ENCODE measurements at places on chromosomes 11 and 22.

DNA sequence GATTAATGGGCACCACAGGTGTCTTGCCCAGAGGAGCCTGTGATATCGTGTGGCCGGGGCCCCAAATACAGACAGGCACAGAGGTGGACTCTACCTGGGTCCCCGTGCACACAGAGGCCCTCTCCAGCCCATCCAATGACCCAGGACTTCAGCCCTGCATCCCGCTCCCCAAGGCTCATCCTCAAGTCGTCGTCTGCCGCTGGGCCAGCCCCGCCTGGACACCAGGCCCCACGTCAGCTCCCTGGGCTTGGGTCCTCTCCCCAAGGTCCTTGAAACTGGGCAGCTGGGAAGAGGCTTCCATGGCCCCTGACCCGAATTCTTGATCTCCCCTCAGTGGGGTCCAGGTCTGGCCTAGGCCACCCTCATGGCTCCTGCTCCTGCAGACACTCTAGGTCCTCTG, 20.2 kb downstream of the SHISAL1 start:
- DNase-seq = no peak

DNA sequence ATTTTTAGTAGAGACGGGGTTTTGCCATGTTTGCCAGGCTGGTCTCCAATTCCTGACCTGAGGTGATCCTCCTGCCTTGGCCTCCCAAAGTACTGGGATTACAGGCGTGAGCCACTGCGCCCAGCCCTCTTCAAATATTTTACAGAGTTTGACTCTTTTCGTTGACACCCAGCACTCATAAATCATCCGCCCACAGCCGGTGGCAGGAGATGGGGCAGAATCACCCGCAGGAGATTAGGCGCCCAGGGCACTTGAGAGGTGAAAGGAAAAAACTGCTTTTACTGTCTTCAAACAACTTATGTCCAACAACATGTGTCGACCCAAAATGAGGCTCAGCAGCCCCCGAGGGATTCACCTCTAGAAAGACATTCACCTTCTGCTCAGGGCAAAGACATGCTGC, 56.9 kb downstream of the OSBP2 start:
- no peak for DNase-seq

DNA sequence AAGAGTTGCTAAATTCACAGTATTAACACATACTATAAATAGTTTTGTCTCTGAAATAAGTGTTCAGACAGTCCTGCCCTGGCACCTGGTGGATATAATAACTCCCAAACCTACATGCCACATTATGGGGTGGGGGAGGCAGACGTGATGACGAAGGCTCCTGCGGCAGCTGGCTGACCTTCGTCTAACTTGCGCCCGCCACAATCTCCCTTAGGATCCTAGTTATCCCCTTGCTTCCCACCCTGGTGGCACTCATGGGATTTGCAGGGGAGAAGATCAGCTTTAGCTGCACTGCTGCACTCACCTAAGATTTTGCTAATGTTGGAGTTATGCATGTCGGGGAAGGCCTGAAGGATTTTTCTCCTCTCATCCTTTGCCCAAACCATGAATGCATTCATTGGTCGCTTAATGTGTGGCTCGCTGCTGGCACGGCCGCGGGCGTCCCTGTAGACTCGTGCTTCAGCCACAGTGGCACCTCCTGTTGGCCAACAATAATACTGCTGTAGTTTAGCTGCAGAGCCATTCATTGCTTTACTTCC, 367.6 kb downstream of the SOX6 start:
- DNase-seq = no peak

DNA sequence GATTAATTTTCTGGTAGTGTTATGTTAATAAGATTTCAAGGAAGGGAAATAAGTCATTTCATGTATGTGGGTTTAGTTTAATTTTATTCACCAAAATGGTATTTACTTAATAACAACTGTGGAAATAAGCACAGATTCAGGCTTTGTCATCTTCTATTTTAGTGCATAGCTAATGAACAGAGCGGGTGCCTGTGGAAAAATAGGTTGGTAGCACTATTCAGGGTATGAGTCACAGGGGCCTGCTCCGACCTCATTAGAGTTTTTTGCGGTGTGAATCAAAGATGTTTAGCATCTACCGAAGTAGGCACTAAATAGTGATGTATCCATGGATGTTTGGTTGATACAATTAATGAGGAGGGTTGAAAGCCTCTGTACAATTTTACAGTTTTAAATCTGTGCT, 78.2 kb downstream of the FAT3 start:
- DNase-seq = no peak

GRCh38 chr11:118939953-118940598, 14.3 kb upstream of the BCL9L start:
- no peak for DNase-seq

DNA sequence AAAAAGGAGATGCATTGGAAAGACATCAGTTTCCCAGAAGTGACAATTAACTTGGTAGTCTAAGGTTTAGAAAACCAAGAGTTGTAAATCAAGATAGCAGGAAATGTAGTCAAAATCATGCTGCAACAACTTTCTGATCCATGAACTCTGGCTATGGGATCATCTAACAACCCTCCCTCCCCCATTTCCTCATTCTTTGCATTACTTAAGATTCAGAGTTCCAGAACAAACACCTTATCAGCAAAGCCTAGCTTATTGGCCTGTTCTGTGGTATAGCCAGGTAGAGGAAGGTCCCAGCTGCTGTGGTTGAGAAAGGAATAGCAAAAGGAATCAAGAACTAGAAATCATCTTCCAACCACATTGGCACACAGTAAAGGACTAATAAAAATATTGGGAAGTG, 651.1 kb downstream of the METTL15 start:
- no peak for DNase-seq

DNA sequence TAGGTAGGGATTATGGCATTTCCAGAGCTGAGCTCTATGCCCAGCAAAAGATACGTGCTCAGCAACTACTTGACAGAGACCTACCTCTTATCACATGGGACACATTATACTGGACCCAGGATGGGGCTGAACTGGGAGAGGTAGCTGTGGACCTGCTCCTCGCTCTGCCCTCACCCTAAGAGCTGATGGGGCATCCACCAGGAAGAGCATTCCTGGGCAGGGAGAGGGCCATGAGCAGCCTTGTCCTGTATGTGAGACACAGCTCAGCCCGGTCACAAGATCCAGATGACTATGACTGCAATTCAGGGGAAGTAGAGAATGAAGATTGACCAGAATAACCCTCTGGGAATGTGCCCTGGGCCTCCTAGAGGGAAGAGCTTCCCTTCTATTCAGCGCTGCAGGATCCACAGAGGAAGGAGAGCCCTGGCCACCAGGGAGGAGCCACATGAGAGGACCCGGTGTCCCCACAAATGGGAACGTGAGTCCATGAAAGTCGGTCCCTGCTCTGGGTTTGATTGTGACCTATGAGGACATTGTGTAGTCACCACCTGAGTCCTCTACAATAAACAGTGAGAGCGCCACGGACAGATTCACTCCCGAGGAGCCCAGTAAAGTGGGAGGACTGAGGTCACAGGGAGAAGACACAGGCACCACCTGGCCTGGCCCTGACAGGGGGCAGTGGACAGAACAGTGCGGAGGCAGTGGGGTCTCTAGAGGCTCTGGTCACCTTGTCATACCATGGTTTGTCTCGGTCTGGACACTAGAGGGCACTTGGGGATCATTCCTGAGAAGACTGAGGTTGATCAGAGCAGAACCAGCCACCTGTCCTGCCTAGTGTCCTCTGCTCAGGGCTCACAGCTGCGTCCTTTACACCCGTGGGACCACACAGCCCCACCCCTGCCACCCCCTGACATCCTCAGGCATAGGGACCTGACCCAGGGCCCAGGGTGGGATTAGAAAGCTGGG, 99.5 kb downstream of the ZNF280B start:
- no peak for DNase-seq

DNA sequence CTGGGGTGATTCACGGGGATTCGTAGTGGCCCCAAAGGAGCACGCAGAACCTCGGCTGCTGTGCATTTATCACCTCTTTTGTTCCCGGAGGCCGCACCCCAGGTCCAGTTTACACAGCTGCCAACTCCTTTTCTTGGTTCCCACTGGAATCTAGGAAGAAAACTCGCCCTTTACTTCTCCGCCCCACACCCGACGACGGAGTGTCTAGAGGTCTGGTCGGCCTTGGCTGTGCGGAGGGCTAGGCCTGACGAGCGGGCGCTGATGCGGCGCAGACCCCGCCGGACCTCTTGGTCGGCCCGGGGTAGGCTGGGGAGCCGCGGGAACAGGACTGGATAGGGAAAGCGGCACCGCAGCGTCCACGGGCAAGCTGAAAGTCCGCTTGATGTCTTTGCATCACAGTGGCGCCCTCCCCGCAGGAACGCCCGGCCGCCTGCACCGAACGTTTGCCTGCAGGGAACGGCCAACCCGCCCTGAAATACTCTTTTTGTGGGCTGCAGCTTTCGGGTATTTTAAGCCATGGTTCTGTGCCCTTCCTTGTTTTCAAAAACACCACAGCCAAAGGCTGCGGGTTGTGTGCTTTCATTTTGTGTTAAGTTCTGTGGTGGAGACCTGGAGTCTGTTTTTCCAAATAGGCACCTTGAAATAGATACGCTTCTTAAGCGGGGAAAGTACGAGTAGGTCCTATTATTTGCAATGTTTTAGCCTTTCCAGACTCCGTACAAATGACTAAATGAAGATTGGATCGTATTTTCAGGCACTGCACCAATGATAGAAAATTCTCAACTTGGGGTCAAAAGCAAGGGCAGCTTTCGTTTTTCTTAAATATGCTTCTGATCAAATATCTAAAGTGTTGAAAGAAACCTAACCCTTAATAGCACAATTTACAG, 829 bp upstream of the ZBED5 start:
- DNase-seq = peak; percentile 33

GRCh38 chr11:64256300-64256699, 5.0 kb downstream of the PLCB3 start:
- DNase-seq = no peak

DNA sequence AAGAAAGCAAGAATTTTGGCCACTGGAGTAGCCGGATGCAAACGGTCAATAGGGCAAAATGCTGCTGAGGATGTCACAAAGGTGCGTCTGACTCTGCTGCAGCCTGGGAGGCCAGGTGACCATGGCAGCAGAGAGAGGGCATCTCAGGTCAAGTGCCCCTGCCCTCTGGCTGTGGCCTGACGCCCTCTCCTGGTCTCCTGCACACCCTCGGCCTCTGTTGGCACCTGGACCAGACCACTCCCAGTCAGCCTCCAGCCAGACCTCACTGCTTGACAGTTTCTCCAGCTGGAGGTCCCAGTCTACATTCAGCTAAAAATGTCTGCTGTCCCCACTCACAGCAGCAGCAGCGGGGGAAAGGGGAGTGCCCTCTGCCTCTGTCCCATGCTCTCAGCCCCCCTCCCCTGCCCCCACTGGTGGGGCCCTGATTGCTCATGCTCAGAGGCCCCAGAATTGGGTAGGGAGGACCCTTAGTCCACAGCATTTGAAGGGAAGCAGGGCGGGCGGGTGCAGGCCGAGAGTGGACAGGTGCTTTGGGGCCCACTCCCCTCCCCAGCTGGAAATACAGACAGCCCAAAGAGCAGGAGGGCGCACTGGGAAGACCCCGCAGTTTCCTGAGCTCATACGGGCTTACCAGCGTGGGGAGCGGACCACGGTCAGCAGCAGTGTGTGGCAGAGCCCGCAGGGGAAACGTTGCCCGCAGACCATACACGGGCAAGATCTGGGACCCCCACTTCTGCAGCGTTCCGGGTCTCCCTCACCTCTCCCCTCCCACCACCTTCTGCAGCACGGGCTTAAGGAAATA, 1.6 kb upstream of the BRSK2 start:
- no peak for DNase-seq

- DNase-seq = no peak
These were observed 573 bp downstream of the STK33 start for GRCh38 chr11:8593455-8593854.

- no peak for DNase-seq
These were observed 34.7 kb downstream of the RTN3 start for GRCh38 chr11:63716046-63716445.

- DNase-seq = no peak
These were observed 14.5 kb downstream of the ARVCF start for GRCh38 chr22:20002128-20002527.

DNA sequence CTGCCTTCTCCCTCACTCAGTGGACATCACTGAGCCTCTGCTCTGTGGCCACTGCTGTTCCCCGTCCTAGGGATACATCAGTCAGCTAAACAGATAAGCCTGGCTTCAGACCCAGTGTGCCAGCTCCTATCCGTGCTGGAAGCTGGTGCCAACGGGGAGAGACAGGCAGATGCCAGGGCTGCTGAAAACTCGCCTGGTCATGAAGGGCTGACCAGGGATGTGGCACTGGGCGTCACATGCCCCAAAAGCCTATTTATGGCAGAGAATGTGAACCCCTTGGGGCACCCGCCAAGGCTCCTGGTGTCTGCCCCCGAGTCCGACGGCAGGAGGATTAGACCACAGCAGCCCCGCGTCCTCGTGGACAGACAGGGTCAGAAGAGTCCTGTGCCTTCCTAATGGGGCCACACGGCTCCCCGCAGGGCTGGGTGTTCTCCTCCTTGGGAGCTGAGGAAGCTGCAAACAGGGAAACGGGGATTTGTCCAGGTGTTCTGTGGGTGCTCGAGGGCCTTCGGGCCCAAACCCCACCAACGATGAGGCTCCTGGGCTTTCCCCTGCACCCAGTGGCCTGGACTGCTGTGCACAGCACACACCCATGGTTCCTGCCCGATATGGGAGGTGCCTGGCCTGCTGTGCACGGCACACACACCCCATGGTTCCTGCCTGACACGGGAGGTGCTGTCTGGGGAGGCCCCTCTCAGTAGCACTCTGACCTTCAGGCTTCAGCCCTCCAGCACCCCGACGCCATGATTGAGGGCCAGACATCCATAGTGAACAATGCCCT, 19.9 kb downstream of the ANO1 start:
- DNase-seq = no peak

DNA sequence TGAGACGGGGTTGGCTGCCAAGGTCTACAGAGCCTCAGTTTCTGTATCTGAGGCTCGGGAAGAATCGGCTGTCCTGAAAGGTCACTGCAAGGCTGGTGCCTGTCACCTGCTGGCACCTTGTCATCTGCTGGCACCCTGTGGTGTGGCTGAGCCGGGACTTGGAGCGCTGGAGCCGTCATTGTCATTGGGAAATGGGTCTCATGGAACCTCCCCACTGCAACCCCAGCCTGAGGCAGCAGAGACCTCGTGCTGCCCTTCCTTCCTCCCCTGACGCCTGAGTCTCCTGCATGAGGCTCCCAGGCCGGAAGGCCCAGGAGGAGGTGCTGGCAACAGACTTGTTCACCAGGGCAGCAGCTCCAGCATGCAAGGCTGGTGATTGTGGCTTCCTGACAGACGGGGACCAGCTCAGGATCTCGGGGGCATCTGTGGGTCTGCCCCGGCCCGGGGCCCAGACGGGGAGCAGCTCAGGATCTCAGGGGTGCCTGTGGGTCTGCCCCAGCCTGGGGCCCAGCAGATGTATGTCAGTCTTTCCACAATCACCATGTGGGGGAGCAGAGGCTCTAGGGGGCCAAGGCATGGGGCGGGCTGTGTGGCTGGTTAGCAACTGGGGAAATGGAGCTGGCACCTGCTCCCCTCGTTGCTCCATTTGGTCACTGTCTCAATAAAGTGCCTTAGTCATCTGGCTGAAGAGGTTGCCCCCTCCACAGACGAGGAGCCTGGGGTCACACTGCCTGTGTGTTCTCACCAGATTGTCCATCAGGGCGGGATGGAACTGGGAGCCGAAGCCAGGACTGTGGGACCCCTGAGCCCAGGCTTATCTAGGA, 668.7 kb downstream of the BRD1 start:
- DNase-seq = no peak
